IMR-90 (cell line): ENCODE measurements at places on chromosomes 7 and 10.

DNA sequence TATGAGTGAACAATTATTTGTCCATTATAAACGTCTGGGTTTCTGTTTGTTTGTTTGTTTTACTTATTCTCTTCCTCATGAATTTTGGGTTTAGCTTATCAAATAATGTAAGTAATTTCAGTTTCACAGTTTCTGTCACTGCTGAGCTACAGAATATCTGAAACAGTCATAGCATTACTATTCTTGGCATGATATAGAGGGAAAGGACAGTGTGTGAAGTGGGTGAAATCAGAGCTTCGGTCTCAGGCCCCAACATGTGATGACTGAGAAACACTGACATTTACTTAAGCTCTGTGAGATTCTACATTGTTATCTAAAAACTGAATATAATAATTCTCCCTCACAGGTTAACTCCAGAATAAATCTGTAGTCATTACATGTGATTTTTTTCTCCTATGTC, 8.8 kb upstream of the OR6V1 start:
- no peak for DNase-seq

GRCh38 chr10:78688901-78689583, 379.7 kb upstream of the ZMIZ1 start:
- DNase-seq, result no peak

DNA sequence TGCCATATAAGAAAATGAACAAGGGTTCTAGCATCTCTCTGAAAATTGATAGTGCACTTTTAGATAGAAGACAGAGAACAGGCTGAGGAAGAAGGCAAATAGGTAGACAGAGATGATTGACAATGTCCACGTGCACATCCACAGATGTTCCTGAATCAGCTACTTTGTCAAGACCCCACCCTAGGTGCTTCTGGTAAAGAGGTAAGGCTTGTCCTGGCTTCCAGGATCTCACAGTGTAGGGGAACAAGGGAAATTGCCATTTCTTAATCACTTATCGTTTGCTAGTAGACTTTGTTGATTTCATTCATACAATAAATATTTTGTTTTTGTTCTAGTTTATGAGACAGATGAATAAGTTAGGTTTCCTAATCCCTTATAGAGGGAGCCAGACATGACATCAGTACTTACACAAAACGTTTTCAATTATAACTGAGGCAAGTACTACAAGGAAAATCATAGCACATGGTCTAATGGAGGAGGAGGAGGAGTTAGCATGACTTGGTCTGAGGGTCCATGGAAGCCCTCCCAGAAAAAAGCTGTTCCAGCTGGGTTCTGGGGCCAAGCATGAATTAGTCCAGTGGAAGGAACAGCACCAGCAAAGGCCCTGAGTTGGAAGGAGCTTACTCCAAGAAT, 115.9 kb upstream of the ARID5B start:
- DNase-seq, result no peak

DNA sequence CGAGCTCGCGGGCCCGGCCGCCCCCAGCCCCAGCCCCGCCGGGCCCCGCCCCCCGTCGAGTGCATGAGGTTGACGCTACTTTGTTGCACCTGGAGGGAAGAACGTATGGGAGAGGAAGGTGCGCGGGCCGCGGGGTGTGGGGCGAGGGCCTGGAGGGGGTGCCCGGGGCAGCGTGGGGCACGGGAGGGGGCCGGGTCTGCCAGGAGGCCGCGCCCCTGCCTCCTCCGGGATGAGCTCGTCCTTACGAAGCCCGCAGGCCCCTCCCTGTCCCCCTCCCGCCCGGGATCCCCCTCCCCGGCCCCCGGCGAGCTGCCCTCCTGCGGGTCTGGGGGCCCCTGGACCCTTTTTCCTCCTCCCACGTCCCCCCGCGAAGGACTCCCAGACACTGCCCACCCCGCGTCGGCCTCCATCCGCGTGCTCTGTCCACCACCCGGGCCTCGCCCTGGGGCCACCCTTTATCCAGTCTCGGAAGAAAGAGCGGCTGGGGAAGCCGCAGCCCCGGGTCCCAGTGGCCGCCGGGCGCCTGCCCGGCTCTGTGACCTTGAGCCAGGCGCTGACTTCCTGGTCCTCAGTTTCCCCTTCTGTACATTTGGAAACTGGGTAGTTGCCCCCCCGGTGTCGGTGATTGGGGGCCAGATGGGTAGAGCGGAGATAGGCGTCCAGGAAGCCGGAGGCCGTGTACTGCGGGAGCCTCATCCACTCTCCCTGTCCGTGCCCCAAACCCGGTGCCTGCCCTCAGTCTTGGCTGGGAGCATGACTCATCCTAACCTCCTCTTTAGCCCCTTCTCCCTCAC, 521 bp downstream of the LIMK1 start:
- DNase-seq, result peak; percentile 59

DNA sequence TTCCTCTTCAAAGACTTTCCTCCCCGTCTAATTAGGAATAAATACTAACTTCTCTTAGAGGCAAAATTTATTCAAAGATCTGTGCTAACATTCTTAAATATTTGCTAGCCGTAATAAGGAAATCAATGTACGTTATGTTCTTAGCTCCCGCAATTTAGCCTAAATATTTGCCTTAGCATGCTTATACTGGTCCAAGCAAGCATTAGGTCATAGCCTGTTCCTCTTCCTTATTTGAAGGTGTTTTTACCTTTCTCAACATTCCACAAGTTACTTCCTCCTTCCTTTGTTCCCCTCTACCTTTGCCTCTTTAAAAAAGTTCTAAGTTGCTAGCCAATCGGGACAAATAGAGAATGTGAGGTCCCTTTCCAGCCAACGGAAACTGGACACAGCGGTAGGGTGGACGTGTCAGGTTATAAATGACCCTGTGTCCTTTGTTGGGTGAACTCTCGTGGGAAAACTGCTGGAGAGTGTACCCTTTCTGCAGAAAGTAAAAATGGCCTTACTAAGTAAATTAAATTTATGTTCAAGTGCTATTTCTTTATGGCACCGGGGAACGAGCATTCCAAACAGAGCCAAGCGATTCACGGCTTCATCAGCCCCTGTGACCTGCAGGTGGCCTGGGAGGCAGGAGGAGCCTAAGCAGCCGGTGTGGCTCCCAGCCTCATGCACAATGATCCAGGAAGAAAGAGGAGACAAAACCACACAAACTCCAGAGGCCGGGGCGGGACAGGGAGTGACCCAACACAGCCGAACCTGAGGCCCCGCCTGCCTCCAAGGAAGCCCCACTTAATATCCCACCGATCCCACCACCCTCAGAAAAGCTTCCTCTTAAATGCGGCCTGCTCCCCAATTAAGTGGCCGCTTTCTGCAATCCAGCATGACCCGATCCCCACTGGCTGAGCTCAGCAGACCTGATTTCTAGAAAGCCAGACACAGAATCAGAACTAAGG, 67.0 kb downstream of the ZRANB1 start:
- no peak for DNase-seq

DNA sequence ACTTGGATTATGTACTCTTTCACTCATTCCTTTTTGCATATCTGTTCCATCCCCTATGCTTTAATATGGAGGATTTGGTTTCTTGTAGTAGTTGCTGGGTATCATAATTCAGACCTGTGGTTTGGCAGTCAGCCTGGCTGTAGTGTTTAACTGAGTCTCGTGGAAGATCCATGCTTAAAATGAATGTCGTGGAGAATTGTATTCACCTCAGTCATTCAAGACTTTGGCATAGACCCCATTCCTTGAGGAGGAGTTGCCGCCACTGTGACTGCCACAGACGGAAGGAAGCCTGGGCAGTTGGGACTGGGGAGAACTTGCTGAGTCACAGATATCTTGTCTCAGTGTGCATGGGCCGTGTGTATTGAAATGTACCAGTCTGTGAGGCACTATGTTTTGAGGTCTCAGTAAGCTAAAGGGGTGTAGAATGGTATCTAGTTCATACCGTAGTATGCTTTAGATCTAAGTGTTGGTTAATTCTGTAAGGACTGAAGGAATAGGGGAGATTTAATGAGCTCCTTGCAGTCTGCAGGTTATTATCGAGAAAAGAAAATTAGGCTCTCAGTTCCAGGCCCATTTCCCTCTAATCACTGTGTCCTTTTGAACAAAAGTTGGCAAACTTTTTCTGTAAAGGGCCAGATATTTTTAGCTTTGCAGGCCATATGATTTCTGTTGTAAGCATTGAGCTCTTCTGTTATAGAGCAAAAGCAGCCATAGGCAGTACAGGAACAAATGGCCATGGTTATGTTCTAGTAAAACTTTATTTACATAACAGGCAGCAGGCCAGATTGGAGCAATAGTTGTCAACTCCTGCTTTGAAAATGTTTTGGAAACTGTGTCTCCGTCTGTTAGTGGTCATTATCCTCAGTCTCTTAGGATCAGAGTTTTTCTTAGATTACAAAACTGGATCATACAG, 76.8 kb downstream of the TPST1 start:
- peak; percentile 98 for DNase-seq

DNA sequence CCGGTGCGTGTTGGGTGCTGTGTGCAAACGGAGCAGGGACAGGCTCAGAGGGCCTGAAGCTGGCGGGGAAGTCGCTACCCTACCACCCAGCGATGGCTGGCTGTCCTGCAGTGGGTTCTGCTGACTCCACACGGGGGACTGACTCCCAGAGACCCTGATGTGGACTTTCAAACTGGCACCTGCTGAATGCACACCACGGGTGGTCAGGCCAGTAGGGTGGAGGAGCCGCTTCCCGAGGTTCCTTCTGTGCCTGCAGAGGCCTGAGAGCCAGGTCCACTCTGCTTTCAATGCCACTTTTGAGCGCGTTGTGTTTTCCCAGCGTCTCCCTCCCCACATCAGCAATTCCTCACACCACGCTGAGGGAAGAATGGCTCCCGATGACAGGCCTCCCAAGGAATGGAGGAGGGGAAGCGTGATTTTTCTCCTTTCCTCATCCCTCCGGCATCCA, 135.3 kb downstream of the ADARB2 start:
- DNase-seq, result no peak

- DNase-seq, result no peak
These were observed 33.2 kb downstream of the CDH23 start for GRCh38 chr10:71429929-71430328.

GRCh38 chr10:132385721-132386418, 11.1 kb upstream of the PWWP2B start:
- DNase-seq, result no peak

GRCh38 chr10:35133586-35133985, 6.9 kb downstream of the CREM start:
- DNase-seq, result no peak

GRCh38 chr10:87818505-87819288, 671 bp upstream of the ATAD1 start:
- DNase-seq, result peak; percentile 43
